NCI-H187 (cell line): ENCODE measurements at places on chromosomes 5 and 9.

DNA sequence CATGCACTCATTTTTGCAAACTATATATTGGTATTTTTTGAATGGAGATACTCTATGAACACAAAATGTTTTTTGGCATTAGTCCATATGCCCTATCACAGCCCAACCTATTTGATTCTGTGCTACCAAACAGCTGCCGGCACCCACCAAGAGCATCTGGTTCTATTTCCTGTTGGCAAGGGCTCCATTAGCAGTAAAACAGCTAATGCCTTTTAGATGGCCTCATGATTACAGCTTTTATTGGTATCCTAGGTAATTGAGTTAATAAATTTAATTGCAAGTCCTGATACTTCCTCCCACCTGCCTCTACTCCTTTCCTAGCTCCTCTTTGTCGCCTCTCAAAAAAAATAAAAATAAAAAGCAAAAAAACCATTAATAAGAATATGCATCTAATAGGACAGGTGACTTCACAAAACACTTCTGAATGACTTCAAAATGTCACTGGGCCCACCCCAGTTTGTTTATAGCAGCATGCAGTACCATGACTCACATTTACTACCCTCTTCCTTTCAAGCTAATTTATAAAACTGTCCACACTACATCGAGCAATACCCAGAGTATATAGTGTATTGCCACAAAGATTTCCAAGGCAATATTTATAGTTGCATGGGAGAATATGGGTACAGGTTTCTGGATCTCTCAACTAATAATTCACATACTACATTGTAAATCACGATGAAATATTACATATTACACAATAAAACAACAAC lies 620.4 kb downstream of the SLCO4C1 start:
- DNase-seq, result no peak

GRCh38 chr5:169646856-169647255 lies 9.8 kb downstream of the DOCK2 start:
- no peak for DNase-seq

GRCh38 chr5:134409321-134409720 lies 2.4 kb downstream of the CDKN2AIPNL start:
- no peak for DNase-seq

GRCh38 chr9:38008168-38009034 lies 60.6 kb downstream of the SHB start:
- DNase-seq, result no peak

DNA sequence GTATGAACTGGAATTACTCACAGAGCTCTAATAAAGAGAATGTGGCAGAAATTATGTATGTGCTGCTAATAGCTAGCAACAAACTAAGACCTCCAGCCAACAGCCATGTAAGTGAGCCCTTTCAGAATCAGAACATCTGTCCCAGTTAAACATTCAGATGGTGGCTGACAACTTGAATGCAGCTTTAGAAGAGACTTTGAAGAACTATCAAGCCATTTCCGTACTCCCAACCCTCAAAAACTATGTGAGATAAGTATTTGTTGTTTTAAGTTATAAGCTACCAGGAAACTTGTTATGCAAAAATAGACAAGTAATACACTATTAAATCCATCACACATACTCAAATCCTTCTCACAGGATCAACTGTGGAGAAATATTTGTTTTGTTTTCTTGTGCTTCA lies 205.2 kb upstream of the EDIL3 start:
- no peak for DNase-seq

GRCh38 chr9:106878934-106879333 lies 16.0 kb downstream of the ZNF462 start:
- no peak for DNase-seq

- DNase-seq, result no peak
Measured at GRCh38 chr5:164098531-164098930, 593.1 kb downstream of the MAT2B start.

- DNase-seq, result no peak
Measured at GRCh38 chr5:179512452-179513000, 37.8 kb upstream of the RUFY1 start.

DNA sequence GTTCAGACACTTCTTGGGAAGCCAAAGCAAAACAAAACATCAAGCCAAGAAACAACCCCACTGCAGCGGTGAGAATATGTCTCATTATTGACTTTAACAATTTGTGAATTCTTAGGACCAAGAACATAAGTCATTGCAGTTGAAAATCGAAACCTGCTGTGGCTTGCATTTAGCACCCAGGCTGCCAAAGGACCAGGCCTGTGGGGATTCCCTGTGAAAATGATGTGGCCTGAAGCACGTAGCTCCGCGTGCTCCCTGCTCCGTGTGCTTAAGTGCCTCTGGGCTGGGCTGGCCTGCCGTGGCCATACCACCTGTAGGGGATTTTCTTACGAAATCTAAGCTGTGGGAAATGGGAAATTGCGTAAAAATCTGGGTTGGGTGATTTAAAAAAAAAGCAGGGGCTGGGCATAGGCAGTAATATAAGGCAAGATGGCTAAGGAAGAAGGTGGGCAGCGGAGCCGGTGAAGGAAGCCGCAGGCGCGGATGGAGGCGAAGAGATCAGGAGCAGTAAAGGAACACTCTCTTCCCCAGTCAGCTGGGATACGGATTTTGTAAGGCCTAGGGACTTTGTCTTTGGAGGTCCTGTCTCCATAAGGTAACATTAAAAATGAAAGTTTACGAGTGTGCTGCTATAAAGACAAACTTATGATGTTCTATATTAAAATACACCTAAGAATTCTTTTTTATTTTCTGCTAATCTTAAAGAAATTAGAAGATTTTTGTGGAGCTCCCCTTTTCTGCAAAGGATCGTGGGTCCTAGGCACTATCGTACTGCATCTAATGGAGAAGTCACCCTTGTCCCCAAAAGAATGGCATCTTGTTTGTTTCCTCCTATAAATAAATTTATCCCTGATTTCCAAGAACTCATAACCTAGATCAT lies 189.6 kb upstream of the SEMA6A start:
- no peak for DNase-seq

- no peak for DNase-seq
Measured at GRCh38 chr5:1444361-1445189, 665 bp downstream of the SLC6A3 start.

- no peak for DNase-seq
Measured at GRCh38 chr9:100309992-100310391, 42.8 kb downstream of the TEX10 start.

- DNase-seq, result no peak
Measured at GRCh38 chr5:82821846-82822633, 255.2 kb downstream of the TMEM167A start.

DNA sequence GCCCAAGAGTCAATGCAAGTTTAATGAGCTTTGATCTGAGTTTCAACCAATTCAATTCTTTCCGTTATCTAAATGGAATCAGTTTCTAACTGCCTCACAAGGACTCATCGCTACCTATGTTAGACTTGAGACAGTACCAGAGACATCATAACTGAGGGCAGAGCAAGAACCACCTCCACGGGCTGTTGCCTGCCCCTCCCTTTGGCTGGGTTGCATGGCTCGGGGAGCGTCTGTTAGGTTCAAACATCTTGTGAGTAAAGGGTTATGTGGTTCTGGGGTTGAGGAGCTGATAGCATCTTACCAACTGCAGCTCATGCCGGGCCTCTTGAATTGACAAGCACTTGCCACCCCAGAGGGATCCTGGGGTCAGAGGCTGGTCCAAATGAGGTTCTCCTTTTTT lies 457.9 kb downstream of the ENC1 start:
- no peak for DNase-seq

DNA sequence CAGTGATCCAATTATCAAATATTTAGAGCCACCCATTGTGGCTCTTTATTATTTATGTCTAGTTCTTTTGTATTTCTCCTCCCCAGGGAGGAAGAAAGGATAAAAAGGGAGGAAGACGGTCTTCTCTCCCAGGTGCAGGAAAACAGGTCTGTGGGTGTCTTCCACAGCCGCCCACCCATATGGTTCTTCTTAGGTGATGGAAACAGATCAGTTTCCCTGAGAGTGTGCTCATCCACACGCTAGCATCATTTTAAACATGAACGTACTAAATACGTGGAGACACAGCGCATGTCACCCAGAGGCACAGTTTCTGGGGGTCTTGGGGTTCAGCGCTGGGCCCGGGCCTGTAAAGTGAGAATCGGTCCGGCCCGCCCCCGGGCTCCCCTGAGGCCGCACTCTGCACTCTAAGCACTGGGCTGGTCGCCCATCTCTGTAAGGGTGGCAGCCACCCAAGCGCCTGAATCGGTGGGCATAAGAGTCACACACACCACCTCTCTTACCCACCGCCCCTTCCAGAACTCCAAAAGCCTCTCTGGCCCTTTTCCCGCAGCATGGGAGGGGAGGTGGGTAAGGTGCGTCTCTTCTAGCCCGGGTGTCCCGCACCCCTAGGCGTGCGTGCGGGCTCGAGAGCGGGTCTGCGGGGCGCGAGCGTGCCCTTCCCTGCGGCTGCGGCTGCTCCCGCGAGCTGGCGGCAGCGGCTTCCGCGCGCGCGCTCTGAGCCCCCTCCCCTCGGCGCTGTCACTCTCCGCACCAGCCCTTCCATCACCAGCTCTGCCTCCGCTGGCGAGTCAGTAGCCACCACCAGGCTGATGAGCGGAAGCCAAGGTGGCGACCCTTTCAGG lies 1.3 kb downstream of the PTCH1 start:
- DNase-seq, result no peak

DNA sequence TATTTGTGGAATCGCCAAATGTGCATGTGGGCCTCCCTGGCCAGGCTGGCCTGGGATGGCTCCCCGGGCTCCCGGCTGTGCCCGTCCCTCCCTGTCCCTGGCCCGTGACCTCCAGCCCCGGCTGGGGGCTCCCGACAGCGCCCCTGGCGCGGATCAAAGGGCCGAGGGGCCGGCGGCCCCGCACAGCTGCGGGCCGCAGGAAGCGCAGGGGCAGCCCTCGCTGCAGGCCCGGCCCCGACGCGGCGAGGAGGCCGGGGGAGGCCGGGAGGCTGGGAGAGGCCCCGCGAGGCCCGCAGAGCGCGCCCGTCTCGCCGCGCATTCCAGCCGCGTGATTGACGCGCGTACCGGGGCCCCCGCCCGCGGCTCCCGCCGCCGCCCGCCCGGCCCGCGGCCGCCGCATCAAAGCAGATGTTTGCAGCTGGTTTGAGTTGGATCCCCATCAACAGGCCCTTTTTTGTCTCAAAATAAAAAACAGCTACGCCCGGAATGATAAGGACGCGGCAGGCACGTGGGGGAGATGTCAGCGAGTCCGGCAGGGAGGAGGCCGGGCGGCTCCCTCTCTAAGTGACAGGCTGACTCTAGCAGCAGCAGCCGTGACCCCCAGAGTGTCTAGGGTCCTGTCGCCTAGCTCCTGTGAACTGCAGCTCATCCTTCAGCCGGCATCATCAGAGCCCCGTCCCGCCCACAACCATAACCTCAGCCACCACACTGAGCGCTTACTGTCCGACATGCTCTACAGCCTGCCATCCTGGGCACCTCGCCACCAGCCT lies 69.4 kb downstream of the LMX1B start:
- DNase-seq, result no peak

- DNase-seq, result no peak
Measured at GRCh38 chr9:77876091-77876490, 155.5 kb downstream of the GNAQ start.

DNA sequence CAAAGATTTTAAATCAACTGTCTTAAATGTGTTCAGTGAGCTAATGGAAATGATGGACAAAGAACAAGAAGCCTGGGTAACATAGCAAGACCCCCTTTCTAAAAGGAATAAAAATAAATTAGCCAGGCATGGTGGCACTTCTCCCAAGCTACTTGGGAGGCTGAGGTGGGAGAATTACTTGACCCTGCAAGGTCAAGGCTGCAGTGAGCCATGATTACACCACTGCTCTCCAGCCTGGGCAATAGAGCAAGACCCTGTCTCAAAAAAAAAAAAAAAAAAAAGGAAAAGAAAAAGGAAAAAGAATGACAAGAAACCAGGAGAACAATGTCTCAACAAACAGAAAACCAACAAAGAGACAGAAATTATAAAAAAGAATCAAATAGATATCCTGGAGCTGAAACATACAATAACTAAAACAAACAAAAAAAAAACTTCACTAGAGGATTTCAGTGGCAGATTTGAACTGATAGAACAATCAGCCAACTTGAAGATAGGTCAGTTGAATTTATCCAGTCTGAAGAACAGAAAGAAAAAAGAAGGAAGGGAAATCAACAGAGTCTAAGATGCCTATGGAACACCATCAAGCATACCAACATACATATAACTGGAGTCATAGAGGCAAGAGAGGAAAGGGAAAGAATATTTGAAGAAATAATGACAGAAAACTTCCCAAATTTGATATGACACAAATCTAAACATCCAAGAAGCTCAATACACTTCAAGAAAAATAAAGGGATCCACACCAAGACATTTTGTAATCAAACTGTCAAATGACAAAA lies 16.8 kb upstream of the SLC35D2 start:
- no peak for DNase-seq

GRCh38 chr5:955886-956761 lies 52.5 kb upstream of the NKD2 start:
- DNase-seq, result no peak
